Uterine smooth muscle cell (primary cell): ENCODE measurements at places on chromosomes 7 and 10. TPM values are rescaled to one million over a fixed set of nuclear protein-coding genes. Genes with fewer than 3 reads are reported as not detected.

OR6B1 gene
- under 0.01 TPM in 1 of 2 replicates, not detected in the other for total RNA-seq

NPSR1 gene
- total RNA-seq = not detected in 2 replicates

TYW1B gene
- total RNA-seq = 2.5 and 5.1 TPM in 2 replicates

PTPRE gene
- 0.22 and 1.5 TPM in 2 replicates for total RNA-seq

ENO4 gene
- 0.11 and 0.25 TPM in 2 replicates for total RNA-seq

KCNMA1 gene
- 169 and 183 TPM in 2 replicates for total RNA-seq

UCMA gene
- not detected in 2 replicates for total RNA-seq
